ENCODE measurements at places on chromosomes 4 and X. TPM values are rescaled to one million over a fixed set of nuclear protein-coding genes. Genes with fewer than 3 reads are reported as not detected.

The TCEAL6 gene
- total RNA-seq = not detected

The DGKK gene
- total RNA-seq = not detected

The PCDH10 gene
- not detected for total RNA-seq

The F8A3 gene
- total RNA-seq = 4.4 TPM

The RBM3 gene
- 442 TPM for total RNA-seq

The TMSB15A gene
- not detected for total RNA-seq

The CDKL2 gene
- total RNA-seq = 1.4 TPM

The FGA gene
- not detected for total RNA-seq

All from CD8-positive, alpha-beta T cell (primary cell).